ENCODE measurements at places on chromosomes 5 and 9.

DNA sequence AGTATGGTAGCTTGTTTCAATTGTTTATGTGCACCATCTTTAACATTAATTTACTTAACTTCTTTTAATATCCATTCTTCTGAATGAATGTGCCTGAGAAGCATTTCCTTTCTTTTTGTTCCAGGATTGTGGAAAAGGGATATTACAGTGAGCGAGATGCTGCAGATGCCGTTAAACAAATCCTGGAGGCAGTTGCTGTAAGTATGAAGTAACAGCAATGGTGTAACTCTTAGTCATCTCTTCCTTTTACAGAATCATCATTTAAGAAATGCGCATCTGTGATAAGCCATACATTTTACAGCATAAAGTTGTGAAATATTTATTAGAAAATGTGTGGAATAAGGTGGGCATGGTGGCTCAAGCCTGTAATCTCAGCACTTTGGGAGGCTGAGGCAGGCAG is 117.7 kb downstream of the STARD4 start:
- DNase-seq = no peak

DNA sequence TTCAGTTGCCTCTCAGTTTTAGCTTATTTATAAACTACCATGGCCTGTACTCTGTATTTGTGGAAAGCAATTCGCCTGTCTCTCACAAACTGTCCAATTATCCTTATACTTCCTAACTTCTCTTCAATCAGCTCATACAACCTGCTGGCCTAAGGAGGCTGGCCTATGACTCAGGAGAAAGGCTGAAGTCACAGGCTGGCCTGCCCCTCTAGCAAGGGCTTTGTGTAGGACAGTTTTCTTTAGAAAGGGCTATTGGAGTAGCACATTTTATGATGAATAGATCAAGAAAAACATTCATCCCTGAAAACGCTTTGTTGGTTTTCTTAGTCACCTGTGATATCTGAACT is 988.7 kb upstream of the ARRDC3 start:
- no peak for DNase-seq

- DNase-seq = no peak
These were observed 14.2 kb downstream of the CCNJL start for GRCh38 chr5:160298189-160298588.

- peak; percentile 64 for DNase-seq
These were observed at the start of gene CCDC152 for GRCh38 chr5:42756606-42757601. CCDC152 (plus strand) TSS chr5:42756818; CDS start chr5:42759122, 2,304 bp downstream.

- no peak for DNase-seq
These were observed 44.8 kb upstream of the C9orf72 start for GRCh38 chr9:27618066-27618465.

- DNase-seq = no peak
These were observed 21.6 kb downstream of the CATSPER3 start for GRCh38 chr5:134989266-134989830.
